Stomach (tissue), 19 donors: ENCODE measurements at places on chromosomes 6 and 20. TPM values are rescaled to one million over a fixed set of nuclear protein-coding genes. Genes with fewer than 3 reads are reported as not detected.

SAYSD1 gene
- total RNA-seq, result 4.9 TPM

GRCh38 chr6:160895562-160895961 is 96.0 kb upstream of the MAP3K4 start:
- DNase-seq, result no peak

ENPP1 gene
- total RNA-seq, result 18.4 TPM

DNA sequence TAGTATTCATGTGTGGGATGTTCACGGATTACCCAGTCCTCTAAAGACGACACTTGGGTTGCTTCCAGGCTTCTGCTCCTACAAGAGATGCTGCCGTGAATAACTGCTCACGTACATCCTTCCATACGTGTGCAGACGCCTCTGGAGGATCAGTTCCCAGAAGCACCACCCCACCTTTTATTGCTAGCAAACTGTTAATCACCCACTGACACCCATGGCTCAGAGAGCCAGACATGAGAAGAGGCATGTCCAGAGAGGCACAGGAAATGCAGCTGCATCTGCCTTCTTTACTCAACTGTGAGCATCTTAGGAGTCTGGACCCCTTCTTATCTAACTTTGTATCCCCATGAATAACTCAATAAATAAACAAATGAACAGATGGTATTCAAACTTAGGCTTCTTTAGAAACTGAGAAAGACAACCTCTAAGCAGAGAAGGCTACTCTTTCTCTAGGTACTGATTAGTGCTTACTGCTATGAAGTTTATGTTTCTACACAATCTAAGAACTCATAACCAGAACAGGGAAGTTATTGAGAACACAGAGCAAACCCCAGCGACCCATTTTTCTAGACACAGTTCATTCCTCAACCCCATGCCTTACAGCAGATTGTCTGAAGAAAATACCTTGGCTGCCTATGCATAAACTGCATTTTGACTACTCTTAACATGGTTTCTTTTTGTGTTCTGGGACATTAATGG is 228.7 kb upstream of the RREB1 start:
- no peak for DNase-seq

DNA sequence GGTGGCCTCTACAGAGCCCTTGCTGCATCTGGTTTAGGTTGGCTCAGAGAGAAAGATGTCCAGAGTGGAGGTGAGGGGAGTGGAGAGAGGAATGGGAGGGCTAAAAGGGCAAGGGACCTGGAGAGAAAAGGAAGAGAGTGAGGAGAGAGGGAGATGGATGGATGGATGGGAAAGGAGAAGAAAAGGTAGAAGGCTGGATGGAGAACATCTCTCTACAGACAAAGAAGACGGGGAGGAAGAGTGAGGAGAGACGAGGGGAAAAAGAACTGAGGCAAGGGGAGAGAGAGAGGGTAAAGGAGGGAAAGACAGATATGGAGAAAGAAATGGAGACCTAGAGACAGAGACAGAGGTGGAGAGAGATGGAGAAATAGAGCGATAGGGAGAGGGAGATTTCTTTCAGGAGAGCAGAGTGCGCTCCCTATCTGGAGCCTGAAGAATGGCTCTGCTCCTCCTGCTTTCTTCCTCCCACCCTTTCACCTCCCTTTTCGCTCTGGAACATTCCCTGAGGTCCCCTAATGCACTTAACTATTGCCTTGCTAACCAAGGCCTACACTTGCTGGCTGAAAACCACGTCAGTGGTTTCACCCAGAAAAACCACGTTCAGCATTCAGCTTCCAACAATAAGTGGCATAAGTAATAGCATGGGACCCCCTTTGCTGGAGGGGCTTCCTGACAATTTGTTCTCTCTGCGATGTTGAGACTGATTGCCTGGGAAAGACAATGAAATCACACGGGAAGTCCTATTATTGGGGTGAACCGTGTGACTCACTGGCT is 286.3 kb downstream of the CDH26 start:
- DNase-seq, result no peak

DNA sequence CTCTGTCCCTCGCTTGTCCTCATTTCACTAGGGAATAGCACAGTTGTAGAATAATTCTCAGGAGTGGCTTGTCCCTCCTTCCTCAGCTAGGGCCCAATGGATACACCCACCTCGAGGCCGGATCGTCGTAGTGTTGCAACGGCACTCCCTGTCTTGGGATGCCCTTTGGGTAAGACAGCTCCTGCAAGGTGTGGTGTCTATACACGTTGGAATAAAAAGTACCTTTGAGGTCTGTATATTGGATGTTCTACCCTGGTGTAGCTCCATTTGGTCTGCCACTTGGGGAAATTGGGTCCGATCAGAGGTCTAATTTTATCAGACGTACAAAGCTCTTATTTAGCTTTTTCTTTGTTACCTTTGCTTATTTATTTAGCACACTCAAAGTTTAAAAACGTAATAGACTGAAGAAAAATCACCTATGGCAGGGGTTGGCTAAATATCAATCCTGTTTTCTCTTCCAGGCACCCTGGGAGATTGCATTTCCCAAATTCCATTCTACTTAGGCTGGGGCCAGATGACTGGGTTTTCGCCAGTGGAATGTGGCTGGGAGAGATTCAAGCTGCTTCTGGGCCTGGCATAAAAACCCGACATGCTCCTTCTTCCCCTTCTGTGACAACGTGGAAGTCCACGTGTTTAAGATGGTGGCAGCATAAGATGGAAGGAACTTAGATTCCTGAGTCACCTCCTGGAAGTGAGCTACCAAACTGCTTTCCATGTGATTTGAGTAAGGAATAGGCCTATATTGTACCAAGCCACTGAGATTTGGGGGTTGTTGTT is 82.3 kb upstream of the CD83 start:
- DNase-seq, result peak; percentile 29

- no peak for DNase-seq
These were observed 10.2 kb upstream of the EPB41L1 start for GRCh38 chr20:36144336-36144735.

GRCh38 chr20:21396599-21397340 is 556 bp downstream of the NKX2-4 start:
- DNase-seq, result no peak

DNA sequence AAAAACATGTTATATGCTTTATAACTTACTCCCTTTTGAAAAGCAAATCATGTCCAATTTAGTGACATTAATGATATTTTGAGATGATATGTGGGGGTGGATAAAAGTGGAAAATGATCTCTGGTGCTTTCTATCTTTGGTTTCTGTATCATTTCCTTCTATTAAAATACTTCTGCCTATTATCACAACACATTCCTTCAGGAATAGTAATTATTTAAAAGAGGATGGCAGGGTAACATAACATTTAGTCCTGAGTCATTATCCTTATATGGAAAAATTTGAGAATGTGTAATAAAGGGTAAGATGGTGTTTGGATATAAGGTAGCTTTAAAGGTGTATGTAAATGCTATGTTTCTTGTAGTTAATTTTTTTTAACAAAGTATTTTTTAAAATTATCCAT is 657.7 kb downstream of the PHF3 start:
- no peak for DNase-seq

TCF15 gene
- total RNA-seq, result not detected

HLA-DRA gene
- total RNA-seq, result 84.6 TPM

TBC1D7 gene
- 5.5 TPM for total RNA-seq

- DNase-seq, result peak; percentile 27
These were observed 628.1 kb upstream of the CITED2 start for GRCh38 chr6:140002396-140003022.

- peak; percentile 61 for DNase-seq
These were observed 2.3 kb upstream of the SNRNP48 start for GRCh38 chr6:7587631-7588100.

JPH2 gene
- total RNA-seq, result 42.0 TPM

SLC17A2 gene
- total RNA-seq, result not detected

DNA sequence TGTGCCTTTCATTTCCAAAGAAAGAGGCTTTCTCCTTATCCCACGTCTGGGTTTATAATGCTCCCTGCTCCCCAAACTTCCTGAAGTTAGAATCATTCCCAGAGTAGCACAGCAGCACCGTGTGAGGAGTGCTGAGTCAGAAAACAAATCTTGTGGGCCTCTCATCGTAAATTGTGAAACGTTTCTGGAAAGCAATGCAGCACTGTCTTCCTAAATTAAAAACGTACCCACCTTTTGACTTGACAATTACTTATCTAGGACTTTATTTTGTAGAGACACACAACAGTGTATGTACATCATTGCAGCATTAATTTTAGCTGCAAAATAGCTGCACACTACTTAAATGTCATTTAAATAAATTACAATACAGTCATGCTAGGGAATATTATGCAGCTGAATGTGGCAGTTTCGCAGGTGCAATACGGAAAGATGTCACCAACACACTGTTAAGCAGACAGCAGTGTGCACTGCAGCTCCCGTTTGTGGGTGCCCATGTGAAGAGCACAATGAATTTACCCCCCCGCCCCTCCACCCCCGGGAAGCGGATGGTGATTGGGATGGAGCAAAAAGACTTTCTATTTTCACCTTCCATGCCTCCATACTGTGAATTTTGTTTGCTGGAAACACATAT is 30.8 kb downstream of the RRBP1 start:
- DNase-seq, result no peak

COL20A1 gene
- total RNA-seq, result not detected

- DNase-seq, result peak; percentile 39
These were observed 67.9 kb downstream of the EZR start for GRCh38 chr6:158751224-158751623.

DNA sequence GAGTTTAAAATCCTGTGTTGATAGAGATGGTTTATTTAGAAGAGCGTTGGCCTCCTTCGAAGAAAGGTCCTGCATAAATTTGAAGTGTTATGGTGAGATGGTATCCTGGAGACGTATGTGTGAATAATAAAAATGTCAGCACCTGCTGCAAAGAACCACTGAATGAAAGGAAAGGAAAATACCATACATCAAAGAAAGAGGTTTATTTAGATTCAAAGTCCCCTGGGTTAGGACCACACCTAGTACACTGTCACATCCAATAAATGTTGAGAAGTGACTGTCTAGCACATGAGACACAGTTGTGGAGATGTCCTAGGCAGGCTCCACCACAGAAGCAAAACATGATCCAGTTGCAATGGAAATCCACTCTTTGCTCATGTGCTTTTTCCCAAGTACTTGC is 214.7 kb downstream of the PAX1 start:
- DNase-seq, result no peak

SLC32A1 gene
- total RNA-seq, result not detected

- no peak for DNase-seq
These were observed 143.6 kb upstream of the TMEM170B start for GRCh38 chr6:11393713-11394627.

- DNase-seq, result no peak
These were observed 28.4 kb downstream of the TMEM200A start for GRCh38 chr6:130394246-130394645.

GRCh38 chr6:73461537-73462350 is at the start of gene MTO1:
Gene MTO1 (plus strand): TSS chr6:73461737. CDS start chr6:73461855, 118 bp downstream.
- DNase-seq, result peak; percentile 96

DNA sequence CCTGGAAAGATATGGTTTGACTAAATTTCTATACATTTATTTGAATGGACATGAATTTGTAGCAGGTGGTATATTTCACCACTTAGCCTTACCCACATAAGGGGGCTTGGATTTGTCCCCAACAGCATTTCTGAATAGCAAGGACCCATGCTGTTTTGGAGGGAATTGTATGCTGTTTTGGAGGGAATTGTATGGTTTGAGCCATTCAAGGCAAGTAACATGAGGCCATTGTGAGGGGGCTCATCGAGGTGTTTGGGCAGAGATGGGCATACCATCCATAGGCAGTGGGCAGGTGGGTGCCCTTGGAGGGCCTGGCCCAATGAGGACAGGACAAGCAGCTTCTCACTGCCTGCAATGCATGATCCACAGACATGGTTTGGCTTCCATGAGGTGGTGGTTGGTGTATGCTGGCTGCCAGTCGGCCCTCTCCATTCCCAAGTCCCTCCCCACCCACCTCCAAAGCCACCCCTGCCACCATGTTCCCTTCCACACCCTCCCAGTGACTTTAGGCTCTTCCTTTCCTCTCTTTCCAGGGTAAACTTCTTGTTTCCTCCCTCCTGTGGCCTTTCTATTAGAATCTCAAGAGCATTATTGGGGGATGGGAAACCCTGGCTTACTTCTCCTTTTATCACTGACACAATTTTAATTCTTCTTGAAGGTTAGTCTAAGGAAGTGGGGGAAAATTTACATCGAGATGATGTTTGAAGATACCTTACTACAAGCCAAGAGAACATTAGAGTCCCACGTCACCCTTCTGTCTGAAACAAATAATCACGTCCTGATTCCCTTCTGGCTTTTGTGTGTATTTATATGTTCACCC is 13.2 kb upstream of the PXDC1 start:
- no peak for DNase-seq

DNA sequence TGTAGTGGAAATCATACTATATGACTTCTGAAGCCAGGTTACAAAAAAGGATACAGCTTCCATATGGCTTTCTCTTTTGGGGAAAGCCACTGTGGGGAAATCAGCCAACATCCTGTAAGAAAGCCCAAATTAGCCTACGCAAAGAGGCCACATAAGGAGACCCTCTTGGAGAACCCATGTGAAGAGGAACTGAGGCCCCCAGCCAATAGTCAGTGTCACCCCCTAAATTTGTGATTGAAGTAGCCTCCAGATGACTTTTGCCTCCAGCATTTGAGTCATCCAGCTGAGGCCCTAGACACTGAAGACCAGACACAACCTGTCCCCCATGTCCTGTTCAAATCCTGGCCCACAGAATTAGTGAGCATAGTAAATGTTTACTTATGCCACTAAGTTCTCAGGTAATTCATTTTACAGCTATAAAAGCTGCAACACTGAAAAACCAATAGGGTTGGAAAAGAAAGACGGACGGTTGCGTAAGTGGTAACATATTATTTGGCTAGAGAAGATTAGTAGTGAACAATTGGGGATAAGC is 60.4 kb downstream of the HMGCLL1 start:
- DNase-seq, result no peak

GRCh38 chr6:45538641-45539547 is 161.2 kb upstream of the SUPT3H start:
- DNase-seq, result peak; percentile 59

STK4 gene
- total RNA-seq, result 16.5 TPM

LTB gene
- not detected for total RNA-seq

- no peak for DNase-seq
These were observed 33.1 kb upstream of the UBR2 start for GRCh38 chr6:42530751-42531150.

DNA sequence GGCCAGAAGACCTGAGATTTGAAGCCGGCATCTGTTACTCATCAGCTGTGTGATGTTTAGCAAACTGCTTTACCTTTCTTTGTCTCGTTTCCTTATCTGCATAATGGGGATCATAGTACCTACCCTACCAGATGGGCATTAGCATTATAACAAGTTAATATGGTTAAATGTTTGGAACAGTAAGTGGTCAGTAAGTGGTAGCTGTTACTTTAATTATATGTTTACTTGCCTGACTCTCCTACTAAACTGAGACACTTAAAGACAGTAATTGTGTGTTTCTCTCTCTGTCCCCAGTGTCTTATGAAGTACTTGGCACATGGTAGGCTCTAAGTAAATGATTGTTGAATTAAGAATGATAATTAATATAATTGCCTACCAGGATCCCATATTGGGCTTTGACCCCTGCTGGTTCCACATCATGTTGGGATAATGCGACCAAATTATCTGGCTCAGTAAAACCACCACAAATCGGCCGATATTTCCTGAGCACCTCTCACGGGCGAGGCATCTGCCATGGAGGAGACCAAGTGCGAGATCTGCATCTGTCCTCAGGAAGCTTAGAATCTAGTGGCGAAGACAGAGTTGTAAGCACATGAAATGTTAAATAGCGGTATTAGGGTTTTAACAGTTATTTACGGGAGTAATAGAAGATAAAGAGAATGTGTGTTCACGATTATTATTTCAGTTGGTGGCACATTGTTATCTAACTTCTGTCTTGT is 31.4 kb downstream of the PTK7 start:
- DNase-seq, result no peak
